ENCODE measurements at places on chromosomes 13 and 19.
A peak's percentile ranks its signal among the peaks of the same experiment; 100 is the strongest.

DNA sequence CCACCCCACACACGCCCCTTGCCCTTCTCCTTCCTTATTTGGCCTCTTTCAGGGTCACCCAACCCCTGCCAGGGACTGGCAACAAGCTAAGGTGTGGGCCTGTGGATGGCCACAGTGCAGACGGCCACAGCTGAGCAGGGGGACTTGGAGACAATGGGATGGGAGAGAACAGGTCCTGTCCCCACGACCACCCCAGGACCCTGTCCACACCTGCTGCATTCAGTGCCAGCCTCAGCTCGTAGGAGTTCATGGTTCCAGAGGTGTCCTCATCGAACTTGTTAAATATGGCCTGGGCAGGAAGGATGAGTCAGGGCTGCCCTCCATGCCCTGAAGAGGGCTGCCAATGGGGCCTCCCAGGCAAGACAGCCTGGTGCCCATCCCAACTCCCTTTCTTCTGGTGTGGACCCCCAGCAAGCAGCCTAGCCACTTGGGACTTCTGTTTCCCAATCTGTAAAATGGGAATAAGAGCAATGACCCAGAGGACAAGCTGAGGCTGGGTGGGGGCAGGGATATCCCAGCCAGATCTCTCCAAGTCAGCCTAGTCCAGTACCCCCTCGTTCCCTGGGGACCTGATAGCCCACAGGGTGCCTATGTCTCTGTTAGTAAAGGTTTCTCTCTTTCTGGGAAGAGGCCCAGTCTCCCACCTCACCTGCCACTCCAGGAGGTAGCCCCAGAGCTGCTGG, 10.6 kb downstream of the CAPN12 start:
- no peak for DNase-seq

GRCh38 chr19:6890938-6891337, 3.6 kb downstream of the ADGRE1 start:
- no peak for DNase-seq

GRCh38 chr13:90867336-90867683, 480.2 kb upstream of the MIR17HG start:
- peak; percentile 73 for DNase-seq

DNA sequence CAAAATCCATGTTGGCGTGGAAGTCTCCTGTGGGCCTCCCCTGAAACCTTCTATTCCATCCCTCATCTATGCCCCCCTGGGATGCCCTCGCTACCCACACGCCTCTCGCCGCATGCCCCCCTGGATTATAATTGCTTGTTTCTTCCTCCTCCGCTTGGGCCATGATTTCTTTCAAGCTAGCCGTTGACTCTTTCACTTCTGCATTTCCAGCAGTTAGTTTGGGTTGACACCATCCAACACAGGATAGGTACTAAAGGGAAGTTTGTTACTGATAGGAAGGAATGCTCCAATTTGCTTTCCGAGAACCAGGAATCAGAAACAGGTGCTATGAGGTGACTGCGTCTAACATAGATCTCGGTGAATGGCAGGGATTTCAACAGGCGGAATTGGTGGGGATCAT, 7.7 kb upstream of the SLC25A15 start:
- DNase-seq = no peak

GRCh38 chr13:32737679-32738078, 151.4 kb downstream of the PDS5B start:
- no peak for DNase-seq

- DNase-seq = no peak
These were observed 3.3 kb downstream of the UPF3A start for GRCh38 chr13:114284680-114285079.

GRCh38 chr19:44904426-44904994, 1.1 kb upstream of the APOE start:
- no peak for DNase-seq

- no peak for DNase-seq
These were observed 453.6 kb upstream of the PRR20A start for GRCh38 chr13:56687131-56687530.

DNA sequence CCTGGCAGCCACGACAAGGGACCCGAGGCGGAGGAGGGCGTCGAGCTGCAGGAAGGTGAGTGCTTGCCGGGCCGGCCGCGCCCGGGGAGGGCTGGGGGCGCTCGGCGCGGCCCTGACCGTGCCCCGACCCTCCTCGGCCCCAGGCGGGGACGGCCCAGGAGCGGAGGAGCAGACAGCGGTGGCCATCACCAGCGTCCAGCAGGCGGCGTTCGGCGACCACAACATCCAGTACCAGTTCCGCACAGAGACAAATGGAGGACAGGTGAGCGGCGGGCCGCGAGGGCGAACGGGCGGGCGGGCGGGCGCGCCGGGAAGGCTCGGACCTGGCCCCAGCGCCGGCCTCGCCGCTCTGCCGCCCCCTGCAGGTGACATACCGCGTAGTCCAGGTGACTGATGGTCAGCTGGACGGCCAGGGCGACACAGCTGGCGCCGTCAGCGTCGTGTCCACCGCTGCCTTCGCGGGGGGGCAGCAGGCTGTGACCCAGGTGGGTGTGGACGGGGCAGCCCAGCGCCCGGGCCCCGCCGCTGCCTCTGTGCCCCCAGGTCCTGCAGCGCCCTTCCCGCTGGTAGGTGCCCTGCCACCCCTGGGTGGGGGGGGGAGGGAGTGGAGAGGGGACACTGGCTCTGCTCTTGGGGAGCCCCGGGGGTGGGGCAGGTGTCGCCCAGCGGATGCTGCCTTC, 816 bp downstream of the USF2 start:
- DNase-seq = peak; percentile 78

DNA sequence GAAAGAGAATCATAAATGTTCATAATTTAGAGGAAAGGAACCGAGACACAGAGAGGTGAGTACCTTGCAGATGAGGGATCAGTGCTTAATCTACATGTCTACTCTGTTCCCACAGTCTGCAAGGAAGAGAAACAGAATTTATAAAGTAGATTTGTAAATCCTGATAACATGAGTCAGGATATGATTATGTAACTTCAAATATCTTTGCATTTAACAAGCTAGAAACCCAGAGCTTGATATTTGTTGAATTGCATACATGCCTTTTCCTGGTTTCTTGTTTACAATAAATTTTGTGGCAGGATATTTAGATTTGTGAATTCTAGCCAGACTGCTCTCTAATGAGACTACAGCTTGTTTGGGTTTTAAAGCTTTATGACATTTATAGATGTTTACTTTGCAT, 219.2 kb downstream of the ENOX1 start:
- DNase-seq = peak; percentile 62

GRCh38 chr19:33705860-33706259, 84.1 kb downstream of the CHST8 start:
- no peak for DNase-seq

DNA sequence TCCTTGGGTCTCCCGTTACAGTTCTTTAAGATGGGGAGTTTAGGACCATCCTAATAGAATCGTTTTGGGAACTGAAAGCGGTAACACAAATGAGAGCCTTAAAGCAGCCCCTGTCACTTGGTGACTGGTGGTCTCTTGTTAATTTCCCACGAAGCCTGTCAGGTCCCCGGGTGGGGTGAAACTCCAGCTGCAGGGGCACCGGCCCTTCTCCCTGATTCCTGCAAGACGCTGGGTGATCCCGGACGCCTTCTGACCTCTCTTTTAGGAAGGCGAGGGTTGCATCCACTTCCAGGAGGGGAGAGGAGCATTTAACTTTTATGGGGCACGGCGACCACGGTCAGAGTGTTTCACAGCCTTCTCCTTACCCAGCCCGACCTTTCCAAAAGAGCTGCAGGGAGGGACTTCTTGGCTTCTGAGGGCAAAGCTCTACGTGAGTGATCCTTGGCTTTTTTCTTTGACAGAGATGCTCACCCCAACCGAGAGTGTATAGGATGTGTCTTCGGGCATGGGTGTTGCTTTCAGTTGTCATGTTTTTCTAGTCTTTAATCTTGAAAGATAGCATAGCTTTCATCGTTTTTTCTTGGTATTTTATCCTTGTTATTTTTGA, 688 bp downstream of the ZNF225 start:
- no peak for DNase-seq

DNA sequence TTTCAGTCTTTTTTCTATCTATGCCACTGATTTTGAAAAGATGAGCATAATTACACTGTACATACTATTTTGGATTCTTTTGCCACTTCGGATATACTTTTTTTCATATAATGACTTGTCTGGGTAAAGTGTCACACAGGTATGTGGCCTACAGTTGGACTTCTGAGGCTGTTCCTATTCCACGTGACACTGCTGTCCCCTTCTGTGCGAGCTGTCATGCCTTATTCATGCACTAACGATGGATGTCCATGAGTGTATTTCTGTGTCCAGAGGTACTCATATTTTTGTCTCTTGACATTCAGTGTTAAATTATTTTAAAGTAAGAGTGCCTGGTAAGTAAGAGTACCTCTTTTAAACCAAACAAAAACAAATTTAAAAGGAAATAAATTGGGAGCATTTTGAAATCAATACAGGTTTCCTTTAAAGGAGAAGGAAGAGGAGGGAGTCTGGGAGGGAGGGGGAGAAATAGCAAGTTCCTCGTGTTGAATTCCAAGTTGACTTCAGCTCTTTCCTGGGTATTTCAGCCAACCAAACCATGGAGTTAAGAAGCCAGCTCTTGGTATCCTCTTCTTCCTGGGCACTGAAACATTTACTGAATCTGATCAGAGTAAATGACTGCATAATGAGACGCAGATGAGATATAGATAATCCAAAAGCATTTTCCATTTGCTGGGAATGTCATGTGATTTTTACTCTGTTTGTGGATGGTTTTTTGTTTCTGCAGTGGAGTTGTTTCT, 61.3 kb downstream of the TNFRSF19 start:
- DNase-seq = no peak

GRCh38 chr13:112894423-112894672, 74.7 kb upstream of the MCF2L start:
- DNase-seq = no peak

DNA sequence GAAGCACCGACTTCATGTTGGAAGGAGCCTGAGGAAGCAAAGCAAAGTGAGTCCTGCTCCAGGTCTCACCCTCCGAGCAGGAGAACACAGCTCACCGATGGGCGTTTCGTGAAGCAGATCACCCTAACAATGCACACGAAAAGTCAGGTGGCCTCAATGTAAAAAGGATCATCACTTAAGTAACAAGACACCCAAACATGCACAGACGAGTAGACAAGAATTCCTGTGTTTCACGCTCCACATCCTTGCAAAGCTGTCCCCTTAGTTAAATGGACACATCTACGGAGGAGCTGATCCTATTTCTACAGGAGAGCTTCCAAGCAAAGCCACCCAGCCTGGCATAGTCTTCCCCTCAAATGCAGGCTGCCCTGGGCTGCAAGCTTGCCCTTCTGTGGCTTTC, 66.2 kb downstream of the SLC15A1 start:
- no peak for DNase-seq

DNA sequence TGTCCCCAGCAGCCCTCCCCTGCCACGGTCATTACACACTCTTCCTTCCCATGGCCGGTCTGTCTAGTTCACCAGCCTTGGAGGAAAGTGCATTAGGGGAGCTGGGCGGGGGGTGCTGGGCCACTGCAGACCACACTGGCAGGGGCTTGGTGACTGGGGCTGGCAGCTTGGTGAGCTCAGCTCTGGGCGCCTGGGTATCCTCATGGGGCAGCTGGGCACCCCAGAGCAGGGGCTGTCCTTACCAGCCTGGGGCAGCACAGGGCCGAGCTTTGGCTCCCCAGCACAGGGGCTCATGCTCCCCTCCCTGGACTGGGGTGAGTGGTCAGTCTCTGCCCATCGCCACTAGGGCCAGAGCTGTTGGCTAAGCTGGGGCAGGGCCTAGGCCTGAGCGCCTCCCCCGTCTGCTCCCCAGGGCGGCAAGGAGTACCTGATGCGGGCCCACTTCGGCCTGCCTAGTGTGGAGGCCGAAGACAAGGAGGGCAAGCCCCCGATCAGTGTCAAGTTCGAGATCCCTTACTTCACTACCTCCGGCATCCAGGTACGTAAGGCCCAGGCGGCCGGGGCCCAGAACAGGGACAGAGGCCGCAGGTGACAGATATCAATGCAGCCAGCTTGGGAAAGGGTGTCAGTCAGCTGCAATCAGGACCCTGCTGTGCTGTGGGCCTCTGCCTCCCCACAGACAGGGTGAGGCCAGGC, 35.5 kb downstream of the AP1M1 start:
- DNase-seq = no peak

DNA sequence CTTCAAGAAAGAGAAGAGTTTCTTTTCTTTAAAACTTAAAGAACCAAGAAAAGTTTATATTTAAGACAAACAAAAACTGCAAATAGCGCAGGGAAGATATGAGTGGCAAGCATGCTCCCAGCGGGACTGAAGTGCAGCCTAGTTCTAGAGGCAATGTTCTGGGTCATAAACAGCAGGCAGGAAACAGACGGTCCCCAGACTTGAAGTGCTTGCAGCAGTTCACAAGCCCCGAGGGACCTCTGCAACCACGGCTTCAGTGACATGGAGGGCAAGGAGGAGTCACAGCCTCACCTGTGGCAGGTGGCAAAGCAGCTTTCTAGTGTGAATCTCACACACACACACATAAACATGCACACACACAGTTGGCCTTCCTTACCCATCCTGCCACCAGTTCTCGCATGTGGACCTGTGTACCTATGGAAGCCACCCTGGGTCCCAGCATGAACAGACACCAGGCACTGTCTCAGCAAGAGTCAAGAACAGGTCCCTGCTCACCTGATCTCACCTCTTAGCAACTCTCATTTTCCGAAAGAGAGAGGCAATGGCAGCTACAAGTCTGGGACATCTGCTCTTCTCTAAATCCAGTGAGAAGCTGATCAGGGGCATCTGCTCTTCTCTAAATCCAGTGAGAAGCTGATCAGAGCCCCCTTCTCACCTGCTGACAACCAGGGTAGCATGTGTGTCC, 162.0 kb downstream of the EFNB2 start:
- DNase-seq = no peak

DNA sequence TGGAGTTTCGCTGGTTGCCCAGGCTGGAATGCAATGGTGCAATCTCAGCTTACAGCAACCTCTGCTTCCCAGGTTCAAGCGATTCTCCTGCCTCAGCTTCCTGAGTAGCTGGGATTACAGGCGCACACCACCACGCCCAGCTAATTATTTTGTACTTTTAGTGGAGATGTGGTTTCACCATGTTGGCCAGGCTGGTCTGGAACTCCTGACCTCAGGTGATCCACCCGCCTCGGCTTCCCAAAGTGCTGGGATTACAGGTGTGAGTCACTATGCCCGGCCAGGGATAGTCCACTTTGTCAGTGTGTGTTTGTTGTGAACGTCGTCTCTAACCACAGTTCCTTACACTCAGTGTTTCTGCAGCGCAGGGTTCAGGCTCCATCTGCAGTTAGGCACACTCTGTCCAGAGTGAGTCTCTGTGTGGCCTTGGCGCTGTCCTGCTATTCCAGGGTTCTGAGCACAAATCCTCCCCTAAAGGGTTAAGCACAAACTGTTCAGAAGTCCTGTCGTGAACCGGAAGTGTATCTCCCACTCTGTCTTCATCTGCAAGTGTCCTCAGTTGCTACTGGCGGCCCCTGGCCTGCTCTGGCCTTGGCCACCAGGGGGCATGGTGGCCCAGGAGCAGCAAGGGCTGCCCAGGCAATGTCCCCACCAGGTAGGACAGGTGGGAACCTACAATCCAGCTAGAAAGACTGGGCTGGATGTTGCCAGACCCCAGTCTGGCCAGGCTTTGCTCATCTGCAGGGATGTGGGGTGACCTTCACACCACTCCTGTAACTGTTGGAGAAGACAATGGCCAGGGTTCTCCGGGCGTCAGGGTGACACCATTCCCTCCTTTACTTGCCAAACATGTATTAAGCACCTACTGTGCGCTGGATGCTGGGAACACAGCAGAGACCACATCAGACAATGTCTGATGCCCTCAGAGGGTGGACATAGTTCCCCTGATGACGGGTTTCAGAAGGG, 38.8 kb upstream of the GATAD2A start:
- peak; percentile 40 for DNase-seq

GRCh38 chr13:49113526-49114286, 106.4 kb upstream of the MLNR start:
- DNase-seq = peak; percentile 18
